ENCODE measurements at places on chromosomes 7 and 10.

GRCh38 chr10:118798231-118798662, 43.5 kb upstream of the CACUL1 start:
- DNase-seq = peak; percentile 52

GRCh38 chr7:71735961-71736556, 604.1 kb downstream of the GALNT17 start:
- DNase-seq = peak; percentile 63

- no peak for DNase-seq
Observed at GRCh38 chr10:73910764-73911552, at the start of gene PLAU. Gene PLAU (plus strand): TSS chr10:73911132. CDS start chr10:73911556, 424 bp downstream.

DNA sequence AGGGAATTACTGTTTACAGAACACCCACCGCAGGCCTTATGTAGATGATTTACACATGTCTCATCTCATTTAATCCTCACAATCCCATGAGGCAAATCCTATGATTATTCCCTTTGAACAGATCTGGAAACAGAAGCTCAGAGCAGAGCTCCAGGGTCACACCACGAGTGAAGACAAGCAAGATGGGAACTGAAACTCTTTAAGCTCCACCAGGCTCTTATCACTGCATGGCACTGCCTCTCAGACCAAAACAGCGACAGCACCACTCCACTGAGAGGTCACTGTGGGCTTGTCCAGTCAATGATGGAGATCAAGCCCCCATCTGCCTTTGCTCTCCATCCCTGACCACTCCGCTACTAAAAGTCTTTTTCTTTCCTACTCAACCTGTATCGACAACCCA, 5.9 kb downstream of the GRID1 start:
- DNase-seq = no peak

DNA sequence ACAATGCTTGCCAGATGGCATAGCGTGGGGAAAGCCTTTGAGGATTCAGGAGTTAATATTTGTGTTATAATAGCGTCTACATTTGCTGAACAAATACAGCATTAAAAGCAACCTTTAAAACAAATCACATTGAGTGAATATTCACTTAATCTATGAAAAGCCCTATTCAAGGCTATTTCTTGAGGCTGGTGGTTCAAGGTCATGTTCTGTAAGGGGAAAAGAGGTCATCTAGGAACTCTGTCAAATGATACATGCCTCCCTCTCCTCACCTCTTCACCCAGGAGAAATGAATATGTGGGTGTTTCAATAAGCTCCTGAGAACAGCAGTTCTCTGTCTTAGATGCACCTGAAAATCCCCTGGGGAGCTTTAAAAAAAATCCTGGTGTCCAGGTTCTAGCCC, 303.0 kb downstream of the ELMO1 start:
- DNase-seq = no peak

DNA sequence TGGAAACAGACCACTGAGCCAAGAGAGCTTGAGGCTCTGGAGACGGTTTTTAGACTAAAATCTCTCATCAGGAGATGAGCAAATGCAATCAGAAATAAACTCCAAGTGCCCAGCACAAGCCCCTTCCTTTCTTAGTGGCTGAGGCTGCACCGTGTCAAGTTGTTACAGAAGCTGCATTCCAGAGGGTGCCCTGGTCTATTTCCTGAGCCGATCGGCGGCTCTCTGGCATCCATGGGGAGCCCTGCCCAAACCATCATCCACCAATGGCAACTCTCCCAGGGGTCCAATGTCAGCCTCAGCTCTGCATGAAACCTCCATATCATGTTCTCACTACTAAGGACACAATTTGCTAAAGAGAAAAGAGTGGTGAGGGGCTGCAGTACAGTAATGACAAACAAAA, 89.6 kb downstream of the SVIL start:
- DNase-seq = no peak

DNA sequence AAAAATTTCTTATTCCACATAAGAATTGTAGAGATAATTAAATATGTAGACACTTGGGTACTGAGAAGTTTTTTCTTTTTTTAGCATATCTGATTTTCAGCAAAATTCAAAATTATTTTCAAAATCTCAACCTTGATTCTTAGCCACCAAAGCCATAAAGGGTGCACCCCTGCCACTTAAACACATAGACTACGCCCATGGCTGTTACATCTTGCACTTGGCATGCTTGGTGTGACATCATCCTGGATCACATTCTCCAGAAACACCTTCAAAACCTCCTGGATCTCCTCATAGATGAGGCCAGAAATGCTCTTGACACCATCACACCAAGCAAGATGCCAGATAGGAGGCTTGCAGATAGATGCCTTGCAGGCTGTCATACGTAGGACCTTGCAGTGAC, 89.1 kb upstream of the KLF14 start:
- no peak for DNase-seq

DNA sequence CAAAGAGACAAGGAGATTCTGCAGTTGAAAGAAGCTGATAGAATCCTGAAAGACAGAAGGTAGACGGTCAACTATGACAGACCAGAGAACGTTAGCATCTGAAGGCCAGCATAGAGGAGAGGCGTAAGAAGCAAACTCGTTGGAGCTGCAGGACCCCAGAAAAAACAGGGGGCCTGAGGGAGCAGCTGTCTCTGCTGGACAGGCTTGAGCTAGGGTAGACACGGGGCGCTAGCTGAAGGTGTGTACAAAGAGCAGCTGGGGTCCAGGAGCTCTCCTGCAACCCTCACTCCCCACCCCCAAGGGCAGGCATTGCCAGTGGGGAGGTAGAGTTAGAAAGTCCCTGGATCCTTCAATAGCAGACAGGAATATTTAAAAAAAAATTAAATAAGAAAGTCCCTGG, 14.6 kb upstream of the GDI2 start:
- DNase-seq = no peak

GRCh38 chr7:5425507-5426225, 2.0 kb upstream of the TNRC18 start:
- DNase-seq = peak; percentile 88

GRCh38 chr10:69101451-69102095, 13.7 kb downstream of the SRGN start:
- DNase-seq = no peak

- no peak for DNase-seq
Observed at GRCh38 chr10:77798940-77799339, 127.6 kb downstream of the DLG5 start.

GRCh38 chr7:26191974-26192479, 8.5 kb downstream of the HNRNPA2B1 start:
- DNase-seq = no peak

- no peak for DNase-seq
Observed at GRCh38 chr10:123926401-123927264, 35.0 kb upstream of the CPXM2 start.

DNA sequence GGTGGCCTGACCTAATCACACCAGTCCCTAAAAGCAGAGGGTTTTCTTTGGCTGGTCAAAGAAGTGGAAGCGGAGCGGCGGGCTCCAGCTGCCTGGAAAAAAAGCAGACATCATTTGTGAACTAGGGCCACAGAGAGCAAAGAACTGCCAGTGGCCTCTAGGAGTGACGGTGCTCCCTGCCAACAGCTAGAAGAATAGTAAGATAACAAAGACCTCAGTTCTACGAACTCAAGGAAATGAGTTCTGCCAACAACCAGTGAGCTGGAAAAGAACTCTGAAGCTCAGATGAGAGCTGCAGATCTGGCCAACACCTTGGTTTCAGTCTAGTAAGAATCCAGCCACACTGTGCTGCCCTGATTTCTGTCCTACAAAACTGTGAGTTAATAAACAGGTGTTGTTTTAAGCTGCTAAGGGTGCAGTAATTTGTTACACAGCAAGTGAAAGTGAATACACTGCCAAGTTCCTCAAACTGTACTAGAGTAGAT, 178.0 kb downstream of the SRPK2 start:
- DNase-seq = no peak

DNA sequence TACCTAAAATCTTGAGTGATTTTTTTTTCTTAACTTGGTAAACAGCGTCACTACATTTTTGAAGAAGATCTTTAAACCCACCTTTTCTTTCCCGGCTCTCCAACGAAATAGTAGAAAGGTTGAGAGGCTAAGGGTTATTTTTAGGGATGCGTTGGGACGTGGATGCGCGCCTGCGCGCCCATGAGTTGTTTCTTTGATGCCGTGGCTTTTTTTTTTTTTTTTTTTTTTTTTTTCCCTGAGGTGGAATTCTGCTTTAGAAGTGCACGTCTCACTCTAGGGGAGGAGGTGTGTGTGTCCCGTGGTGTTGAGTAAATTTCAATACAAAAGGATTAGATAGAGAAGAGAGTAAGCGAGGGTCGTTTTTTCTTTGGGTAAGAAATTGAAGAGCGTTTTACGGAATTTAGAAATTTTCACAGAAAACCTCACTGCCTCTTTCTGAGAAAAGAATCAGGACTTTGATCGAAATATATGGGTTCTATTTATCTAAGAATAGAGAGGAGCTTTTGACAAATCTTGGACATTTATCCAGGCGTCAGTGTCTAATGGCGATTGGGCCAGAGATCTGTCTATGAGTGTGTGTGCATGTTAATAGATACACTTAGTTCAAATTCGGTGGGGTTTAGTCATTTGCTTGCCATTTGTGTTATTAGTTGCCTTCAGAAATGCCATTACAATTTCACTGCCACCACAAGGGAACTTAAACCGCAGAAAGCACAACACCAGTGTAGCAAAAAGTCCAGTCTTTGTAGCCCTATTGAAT, 1.2 kb upstream of the SP8 start:
- DNase-seq = no peak

GRCh38 chr10:46293832-46294640, 7.2 kb downstream of the ANTXRL start:
- no peak for DNase-seq

- DNase-seq = no peak
Observed at GRCh38 chr7:77427996-77428603, 12.0 kb upstream of the GSAP start.

DNA sequence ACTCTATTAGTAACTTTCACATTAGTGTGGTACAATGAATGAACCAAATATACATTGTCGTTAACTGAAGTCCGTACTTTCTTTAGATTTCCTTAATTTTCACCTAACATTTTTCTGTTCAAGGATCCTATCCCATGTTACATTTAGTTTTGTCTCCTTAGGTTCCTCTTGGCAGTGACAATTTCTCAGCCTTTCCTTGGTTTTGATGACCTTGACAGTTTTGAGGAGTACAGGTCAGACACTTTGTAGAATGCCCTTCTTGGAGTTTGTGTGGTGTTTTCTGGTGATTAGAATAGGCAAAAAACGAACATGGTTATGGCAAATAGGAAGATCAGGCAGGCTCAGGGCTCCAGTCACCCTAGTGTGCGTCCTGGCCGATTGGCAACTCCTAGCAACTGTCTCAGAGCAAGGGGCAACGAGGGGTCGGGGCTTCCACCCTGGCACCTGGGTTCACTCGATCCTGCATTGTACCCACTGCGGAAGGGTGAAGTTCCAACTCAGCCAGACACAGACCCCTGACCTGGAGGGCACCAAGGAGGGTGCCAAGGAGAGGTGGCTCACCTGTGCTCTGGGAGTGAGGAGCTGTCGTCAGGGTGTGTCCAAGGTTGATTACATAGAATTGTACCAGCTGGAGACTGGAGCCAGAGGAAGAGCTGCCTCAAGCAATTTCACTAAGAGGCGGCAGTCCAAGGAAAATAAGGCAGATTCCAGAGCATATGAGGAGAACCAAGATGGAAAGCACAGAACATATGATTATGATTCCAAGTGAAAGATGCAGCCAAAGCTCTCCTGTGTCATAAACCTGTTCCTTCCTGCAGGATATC, 37.5 kb downstream of the PAPSS2 start:
- DNase-seq = no peak

DNA sequence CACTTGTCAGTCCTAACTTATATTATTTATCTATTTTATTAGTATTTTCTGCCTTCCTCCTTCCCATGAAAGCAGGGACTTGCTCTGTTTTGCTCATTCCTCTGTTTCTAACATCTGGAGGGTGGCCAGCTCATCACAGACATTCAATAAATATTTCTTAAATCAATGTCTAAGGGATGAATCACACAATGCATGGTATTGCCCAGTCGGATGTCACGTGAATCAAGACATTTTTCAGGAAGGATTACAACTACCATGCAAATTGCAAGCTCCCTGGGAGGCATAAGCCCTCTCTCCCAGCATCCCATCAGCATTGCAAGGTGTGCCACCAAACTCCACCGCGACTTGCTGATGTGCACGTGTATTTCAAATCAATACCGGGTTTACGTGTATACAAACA, 146.6 kb upstream of the RNF32 start:
- no peak for DNase-seq

GRCh38 chr7:103752995-103753394, 236.5 kb downstream of the RELN start:
- DNase-seq = peak; percentile 11

All from NCI-H446 (cell line).